Right lung (tissue), 10 donors: ENCODE measurements at places on chromosomes 6 and 20.

GRCh38 chr6:142444881-142445301 is 143.1 kb downstream of the ADGRG6 start:
- no peak for DNase-seq

- no peak for DNase-seq
Measured at GRCh38 chr6:72272958-72273357, 348.9 kb upstream of the KCNQ5 start.

- no peak for DNase-seq
Measured at GRCh38 chr6:45657226-45657625, 279.5 kb upstream of the SUPT3H start.

DNA sequence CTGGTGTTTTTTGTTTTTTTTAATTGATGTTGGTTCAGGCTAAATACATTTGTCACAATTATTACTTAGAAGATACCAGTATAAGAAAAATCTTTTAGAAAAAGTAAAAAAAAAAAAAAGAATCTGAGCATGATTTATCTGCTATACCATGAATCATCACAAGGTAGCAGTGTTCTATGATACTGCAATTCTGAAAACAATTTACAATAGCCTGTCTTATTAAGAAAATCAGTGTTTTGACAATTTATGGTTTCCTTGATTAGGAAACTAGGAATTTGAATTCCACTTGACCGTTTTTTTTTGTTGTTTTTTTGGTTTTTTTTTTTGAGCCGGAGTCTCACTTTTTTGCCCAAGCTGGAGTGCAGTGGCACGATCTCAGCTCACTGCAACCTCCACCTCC is 9.3 kb upstream of the MAK start:
- no peak for DNase-seq

DNA sequence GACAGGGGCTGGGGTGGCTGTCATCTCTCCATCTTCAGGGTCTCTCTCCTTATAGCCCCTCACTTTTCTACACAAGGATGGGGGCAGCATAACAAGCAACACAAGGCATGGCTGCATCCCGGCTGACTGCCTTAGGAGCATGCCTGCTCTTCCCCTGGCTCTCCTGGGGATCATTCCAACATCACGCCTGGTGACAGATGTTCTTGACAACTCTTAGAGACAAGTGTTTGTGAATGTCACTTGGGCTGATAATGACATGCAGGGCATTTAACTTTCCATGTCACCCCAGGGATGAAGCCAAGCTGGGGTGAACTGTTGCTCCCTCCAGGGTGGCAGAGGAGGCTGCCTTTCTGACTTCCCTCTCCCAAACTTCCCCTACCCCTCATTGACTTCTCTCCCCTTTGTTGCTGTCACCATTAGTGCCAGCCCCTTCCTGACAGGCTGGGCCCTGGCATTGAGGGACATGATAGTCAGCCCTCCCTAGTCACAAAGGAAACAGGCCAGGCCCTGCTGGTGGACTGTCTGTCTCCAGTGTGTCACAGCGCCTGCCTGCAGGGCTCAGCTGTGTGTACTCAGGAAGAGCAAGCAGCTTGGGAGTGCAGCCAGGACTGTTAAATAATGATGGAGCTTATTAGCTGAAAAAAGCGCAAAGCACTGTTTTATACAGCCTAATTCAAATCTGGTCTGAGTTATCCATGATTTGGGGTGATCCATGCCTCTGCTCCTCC is 161.8 kb downstream of the LRFN2 start:
- DNase-seq = peak; percentile 23

- DNase-seq = no peak
Measured at GRCh38 chr6:49888742-49889431, 22.6 kb upstream of the CRISP1 start.

GRCh38 chr20:11394145-11394833 is 523.4 kb upstream of the BTBD3 start:
- no peak for DNase-seq

DNA sequence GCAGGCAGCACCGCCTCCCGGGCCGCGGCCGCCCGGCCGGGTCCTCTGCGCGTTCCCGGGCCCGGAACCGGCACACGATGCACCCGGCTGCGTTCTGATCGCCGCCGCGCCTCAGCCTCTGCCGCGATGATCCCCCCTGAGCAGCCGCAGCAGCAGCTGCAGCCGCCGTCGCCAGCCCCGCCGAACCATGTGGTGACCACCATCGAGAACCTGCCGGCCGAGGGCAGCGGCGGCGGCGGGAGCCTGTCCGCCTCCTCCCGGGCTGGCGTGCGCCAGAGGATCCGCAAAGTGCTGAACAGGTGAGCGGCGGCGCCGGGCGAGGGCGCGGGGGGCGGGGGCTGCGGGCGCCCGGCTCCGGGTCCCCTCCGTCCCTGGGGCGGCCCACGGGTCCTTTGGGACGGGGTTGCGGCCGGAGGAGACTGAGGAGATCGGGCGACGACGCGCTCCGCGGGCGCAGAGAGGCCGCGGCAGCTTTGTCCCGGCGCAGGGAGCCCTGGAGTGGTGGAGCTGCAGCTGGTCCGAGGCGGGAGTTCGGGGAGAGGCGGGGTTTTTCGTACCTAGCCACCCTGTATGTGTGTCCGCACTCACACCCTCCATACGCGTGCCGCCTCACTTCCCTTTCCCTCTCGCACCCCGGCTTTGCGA is 659 bp downstream of the SLC35F1 start:
- DNase-seq = no peak

GRCh38 chr6:7590918-7591302 is 912 bp downstream of the SNRNP48 start:
- DNase-seq = no peak

DNA sequence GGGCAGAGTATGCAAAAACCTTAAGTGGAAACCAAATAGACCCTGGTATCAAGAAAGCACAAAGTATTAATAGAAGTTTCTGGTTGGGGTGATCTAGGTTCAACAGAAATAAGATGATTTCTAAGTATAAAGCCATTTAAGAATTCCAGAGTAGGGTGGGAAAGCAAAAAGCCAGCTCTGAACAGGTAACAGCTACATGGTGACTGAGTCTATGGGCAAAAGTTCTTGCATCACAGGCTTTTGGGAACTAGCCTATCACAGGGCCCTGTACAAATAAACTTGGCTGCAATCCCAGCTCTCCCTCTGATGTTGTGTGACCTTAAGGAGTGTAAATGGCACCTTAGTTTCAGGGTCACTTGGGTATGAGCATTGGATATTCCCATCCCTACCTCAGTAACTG is 5.5 kb downstream of the TCF19 start:
- DNase-seq = no peak

DNA sequence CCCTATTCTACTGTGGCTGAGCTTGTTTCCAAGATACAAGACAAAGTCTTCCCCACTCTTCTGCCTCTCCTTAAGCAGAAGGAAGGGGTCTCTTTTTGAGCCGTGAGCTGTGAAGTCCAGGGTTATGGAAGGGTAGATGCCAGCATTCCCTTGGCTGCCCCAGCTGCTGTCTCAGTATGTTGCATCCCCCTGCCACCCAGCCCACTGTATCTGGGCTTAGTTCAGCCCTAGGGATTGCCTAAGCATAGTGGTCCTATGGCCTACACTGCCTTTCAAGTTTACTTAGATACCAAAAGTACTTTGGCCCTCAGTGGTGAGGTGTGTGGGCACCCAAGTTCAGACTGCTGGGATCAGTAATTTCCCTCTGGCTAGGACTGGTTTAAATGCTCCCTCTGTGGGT is 421.9 kb upstream of the KHDRBS2 start:
- no peak for DNase-seq

GRCh38 chr20:32555584-32555983 is 29.5 kb downstream of the NOL4L start:
- DNase-seq = no peak

DNA sequence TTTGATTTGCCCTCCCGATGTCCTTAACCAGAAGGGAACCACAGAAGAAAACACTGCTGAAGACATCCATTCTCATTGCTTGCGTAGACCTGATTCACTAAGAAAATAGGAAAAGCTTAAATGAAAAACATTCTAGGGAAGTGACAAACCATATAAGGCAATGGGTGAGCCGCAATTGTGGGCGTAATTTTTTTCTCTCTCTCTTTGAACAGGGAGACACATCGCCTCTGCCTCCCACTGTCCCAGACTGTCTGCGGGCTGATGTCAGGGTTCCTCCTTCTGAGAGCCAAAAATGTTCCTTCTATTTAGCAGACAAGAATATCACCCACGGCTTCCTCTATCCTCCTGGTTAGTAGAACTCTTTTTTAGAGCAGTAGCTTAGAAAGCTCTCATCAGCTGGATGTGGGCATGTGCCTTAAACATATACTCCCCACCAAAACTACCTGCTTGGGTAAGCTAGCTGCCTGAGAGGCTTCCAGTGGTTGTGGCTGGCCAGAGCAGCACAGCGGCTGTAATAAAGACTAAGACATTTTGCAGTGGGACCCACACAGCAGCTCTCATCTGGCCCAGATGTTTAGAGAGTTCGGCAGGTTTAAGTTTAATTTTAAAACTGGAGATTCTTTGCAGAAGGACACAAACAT is 22.7 kb upstream of the CTAGE9 start:
- no peak for DNase-seq

DNA sequence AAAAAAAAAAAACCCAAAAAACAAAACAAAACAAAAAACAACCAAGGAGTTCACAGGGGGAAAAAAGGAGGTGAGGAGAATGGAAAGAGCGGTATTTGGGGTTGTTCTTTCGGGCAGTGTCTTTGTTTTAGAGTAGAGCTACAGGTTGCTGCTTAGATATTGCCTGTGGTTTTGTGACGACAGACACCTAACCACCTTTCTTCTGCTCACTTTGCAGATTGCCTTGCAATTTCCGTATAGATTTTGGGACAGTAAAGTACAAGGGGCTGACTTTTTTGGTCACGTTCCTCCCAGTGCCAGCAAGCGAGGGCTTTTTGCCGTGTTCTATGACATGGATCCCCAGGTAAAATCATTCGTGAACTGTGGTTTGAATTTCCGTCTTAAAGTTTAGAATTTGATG is 50.9 kb downstream of the DEK start:
- no peak for DNase-seq

DNA sequence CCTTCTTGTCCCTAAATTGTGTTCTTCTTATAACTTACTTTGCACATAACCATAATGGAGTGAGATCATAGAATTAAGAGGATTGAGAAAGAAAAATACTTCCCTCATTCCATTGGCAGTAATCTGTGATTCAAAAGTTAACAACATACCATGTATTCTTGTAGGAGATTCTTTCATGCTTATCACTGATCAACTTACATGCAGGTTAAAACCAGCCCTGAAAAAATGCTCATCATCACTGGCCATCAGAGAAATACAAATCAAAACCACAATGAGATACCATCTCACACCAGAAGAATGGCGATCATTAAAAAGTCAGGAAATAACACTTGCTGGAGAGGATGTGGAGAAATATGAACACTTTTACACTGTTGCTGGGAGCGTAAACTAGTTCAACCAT is 36.5 kb upstream of the GFRAL start:
- no peak for DNase-seq

- peak; percentile 72 for DNase-seq
Measured at GRCh38 chr20:49888212-49889000, 26.9 kb downstream of the SPATA2 start.

GRCh38 chr6:89662659-89663223 is 24.2 kb upstream of the LYRM2 start:
- DNase-seq = no peak

GRCh38 chr6:156948807-156949206 is 171.6 kb downstream of the ARID1B start:
- no peak for DNase-seq
